ENCODE measurements at places on chromosomes 6 and 20.

- DNase-seq: no peak
- H3K36me3 ChIP-seq: no peaks in the 10 kb centered on the region
Measured at GRCh38 chr6:305371-306206, 13.3 kb downstream of the DUSP22 start.

- H3K27ac ChIP-seq: no peak overlapping the region
- no peak overlapping the region for H3K4me3 ChIP-seq
- DNase-seq: no peak
- no peaks in the 10 kb centered on the region for H3K4me1 ChIP-seq
Measured at GRCh38 chr20:51439160-51439689, 103.3 kb downstream of the NFATC2 start.

- no peak overlapping the region for H3K27ac ChIP-seq
- H3K4me3 ChIP-seq: no peak overlapping the region
- no peak for DNase-seq
Measured at GRCh38 chr6:72616406-72617015, 5.4 kb upstream of the KCNQ5 start.

- no peaks in the 10 kb centered on the region for H3K27me3 ChIP-seq
- H3K4me1 ChIP-seq: peaks cover 7% of the 10 kb centered on the region
- H3K36me3 ChIP-seq: no peaks in the 10 kb centered on the region
- H3K27ac ChIP-seq: no peak overlapping the region
Measured at GRCh38 chr6:161370880-161371279, 97.0 kb upstream of the AGPAT4 start.
